ENCODE measurements at places on chromosomes 6 and 20. TPM values are rescaled to one million over a fixed set of nuclear protein-coding genes. Genes with fewer than 3 reads are reported as not detected.

DEFB128 gene
- not detected for total RNA-seq

SNRPB2 gene
- total RNA-seq: 78.3 TPM

DNA sequence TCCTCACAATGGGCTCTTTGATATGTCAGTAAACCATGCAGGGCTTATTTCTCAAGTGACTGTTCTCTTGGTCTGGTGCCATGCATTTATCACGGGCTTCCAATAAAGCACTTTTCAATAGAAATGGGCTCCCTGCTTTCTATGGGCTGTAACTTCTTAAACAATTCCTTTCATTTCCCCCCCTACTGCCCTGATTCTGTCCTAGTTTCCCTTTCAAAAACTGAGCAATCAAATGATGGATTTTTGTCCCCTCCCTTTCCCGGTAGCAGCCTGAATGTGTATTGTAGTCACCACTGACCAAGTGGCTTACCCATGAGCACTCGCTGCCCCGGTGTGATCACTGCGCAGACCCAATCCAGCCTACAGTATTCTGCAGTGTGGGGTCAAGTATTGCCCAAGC lies 13.9 kb downstream of the RPS10 start:
- H3K27me3 ChIP-seq: no peaks in the 10 kb centered on the region
- H3K27ac ChIP-seq: peak overlapping the region; percentile 73
- H3K4me1 ChIP-seq: peaks cover 3% of the 10 kb centered on the region
- H3K36me3 ChIP-seq: peaks cover 8% of the 10 kb centered on the region
- no peak overlapping the region for H3K4me3 ChIP-seq

- no peak overlapping the region for H3K27ac ChIP-seq
- DNase-seq: no peak
- H3K36me3 ChIP-seq: peaks cover 3% of the 10 kb centered on the region
- no peaks in the 10 kb centered on the region for H3K4me1 ChIP-seq
- no peak overlapping the region for H3K4me3 ChIP-seq
Observed at GRCh38 chr6:136087986-136088385, 162.1 kb downstream of the MTFR2 start.

DNA sequence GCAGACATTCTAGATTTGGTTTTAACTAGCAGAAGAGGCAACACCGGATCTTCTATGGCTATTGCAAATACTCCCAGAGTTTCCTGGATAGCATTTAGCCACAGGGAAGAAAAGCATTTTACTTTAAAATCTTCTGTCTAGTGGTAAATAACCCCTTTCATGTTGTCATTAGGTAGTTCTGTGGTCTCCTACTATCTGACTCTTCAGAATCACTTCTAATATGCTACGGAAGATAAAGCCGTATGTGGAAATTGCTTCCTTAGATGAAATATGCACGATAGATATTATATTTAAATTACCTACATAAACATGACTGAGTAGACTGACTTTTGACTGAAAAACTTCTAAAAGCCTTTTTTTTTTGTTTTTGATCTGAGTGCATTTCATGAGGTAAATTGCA lies 759 bp downstream of the CRISP3 start:
- no peak overlapping the region for H3K27ac ChIP-seq
- H3K36me3 ChIP-seq: no peaks in the 10 kb centered on the region
- no peak for DNase-seq
- no peaks in the 10 kb centered on the region for H3K27me3 ChIP-seq
